ENCODE measurements at places on chromosomes 6 and 20.

DNA sequence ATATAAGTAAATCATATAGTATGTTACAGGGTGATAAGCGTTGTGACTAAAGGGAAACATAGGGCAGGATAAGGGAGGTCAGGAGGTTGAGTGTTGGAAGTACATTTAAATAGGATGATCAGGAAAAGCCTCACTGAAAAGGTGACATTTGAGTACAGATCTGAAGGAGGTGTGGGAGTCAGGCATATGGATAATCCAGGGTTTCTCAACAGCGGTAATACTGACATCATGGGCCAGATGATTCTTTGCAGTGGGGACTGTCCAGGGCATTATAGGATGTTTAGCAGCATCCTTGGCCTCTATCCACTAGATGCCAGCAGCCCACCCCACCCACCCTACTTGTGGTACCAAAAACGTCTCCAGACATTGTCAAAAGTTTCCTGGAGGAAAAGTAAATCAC is 292.6 kb upstream of the PREP start:
- no peak for DNase-seq

GRCh38 chr6:15247500-15248450 is 1.9 kb downstream of the JARID2 start:
- DNase-seq, result peak; percentile 23

DNA sequence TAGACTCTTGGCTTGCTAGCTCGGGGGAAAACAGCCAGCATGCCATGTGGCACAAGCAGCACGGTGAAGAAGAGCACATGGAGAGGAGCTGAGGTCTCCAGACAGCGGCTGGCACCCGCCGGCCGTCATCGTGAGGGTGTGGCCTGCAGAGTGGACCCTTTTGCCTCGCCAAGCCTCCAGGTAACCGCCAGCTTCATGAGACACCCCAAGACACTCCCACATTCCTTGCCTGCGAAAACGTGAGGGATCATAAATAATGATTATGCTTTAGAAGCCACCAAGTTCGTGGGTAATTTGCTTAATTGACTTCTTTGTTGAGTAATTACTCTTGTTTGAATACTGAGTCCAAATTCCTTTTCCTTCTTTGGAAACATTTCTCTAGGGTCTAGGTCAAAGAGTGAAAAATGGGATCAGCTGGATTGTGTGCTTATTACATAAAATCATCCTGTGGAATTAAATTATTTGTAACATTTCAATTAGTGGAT is 23.2 kb downstream of the FAM50B start:
- no peak for DNase-seq

DNA sequence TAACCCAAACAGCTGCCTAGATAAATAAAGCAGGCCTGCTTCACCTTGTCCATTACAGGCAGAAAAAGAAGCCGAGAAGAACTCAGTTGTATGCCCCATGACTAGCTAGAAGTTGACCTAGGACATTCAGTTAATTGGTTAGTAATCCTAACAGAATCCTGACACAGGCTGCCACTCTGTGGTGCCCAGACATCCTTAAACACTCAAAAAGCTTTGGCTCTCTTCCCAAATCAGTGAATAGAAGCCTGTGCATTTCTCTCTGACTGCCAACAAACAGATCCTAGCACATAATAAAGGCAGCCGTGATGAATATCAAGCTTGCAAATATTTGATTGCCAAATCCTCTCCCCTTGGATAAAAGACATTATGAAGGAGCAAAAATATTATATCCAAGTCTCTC is 519.1 kb upstream of the EYS start:
- no peak for DNase-seq

DNA sequence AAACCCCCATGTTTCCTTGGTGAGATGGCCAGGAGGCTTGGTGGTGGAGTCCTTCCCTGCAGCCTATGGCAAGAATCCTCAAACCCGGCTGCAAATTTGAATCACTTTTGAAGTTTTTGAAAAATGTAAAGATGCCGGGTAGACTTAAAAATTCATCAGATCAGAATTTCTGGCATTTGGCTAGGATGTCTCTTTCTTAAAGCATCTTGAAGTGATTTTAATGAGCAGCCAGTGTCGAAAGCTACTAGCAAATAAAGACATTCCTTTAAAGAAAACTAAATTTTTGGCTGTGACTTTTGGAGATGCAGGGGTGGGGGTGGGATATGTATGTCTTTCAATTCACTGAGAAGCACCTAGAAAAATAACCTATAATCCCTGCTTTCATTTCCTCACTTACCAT is 25.6 kb upstream of the NOX3 start:
- no peak for DNase-seq

GRCh38 chr6:31186052-31186734 is 15.7 kb upstream of the POU5F1 start:
- DNase-seq, result no peak

- no peak for DNase-seq
Observed at GRCh38 chr6:155630085-155630484, 174.4 kb upstream of the NOX3 start.

DNA sequence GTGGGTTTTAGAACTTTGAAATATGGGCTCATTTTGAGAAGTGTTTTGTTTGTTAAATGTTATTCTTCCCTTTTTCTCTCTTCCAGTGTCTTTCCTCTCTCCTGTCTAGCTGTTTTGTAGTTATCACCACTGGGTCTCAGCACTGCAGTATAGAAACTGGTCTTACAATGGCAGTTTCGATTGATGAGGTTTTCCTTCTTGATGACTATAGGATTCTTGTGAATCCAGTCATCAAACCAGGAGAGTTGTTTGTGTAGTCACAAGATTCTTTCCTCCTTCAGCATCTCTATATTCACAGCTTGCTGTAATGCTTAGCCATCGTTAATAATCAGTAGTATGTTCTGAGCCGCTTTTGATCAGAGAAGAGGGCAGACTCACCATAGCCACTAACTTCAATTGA is 172.3 kb downstream of the OGFRL1 start:
- DNase-seq, result no peak

DNA sequence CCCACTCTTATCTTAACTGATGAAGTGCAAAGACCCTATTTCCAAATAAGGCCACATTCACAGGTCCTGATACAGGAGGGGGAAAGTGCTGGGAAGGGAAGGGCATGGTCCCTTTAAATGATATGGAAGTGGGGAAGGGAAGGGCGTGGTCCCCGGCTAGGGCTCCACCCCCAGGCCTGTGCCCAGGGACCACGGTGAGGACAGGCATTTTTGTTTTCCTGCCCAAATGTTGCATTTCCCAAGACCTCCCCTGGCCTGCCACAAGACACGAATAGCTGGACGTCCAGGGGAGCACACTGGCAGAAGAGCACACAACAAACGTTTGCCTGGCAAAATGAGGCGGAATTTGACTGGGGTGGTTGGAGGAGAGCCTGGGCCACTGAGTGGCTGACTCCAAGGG is 16.1 kb upstream of the HFE start:
- no peak for DNase-seq

GRCh38 chr6:21924002-21924401 is 330.5 kb downstream of the SOX4 start:
- no peak for DNase-seq

DNA sequence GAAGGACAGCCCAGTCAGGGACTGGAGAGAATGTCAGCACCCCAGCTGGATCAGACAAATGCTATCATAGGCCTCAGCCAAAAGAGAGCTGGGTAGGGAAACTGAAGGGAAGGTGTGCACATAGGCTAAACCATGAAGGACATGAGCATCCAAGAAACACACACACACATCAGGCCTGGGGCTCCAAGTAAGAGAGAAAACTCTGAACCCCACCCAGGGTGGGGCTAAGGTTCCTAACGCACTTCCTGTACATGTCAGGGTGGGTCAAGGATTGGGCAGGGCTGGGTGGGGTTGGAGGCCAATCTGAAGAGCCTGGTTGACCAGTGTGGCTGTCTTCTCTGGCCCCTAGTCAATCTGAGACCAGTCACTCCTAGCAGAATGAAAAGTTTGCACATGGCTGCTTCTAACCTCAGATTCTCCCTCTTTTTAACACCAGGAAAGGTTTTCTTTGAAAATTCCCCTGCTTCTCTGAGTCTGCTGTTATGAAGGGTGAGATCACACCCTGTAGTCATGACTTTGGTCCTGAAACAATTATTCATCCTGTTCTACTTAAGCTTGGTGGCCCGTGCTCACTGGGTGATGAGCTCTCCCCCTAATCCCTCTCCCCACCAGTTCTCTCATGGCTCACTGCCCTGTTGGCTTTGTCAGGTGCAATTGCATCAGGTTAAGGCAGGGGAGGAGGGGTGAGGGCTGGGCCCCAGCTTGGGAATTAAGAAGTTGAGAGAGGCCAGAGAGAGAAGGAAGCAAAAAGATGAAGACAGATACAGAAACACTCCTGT is 88.4 kb downstream of the MAFB start:
- DNase-seq, result no peak

- DNase-seq, result no peak
Observed at GRCh38 chr20:10511170-10511508, 76.0 kb downstream of the SLX4IP start.

GRCh38 chr6:38554700-38555413 is 84.9 kb downstream of the BTBD9 start:
- DNase-seq, result no peak

- DNase-seq, result no peak
Observed at GRCh38 chr6:155273431-155273830, 9.6 kb downstream of the CLDN20 start.

- DNase-seq, result no peak
Observed at GRCh38 chr6:14775528-14775927, 470.3 kb upstream of the JARID2 start.

DNA sequence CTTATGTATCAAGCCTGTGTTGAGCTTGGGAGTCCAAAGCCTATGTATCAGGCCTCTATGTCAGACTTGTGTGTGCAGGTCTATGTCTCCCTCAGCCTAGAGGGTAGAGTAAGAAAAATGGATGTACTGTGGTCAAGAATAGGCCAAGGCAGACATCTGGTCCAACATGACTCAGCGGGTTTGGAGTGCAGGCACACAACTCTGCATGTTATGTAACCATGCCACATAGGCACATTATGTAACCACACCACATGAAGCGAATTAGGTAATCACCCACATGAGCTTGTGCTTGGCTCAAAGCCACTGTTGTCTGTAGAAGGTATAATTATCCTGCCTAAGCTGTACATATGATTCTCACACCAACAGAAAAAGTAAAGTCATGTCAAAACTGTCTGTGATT is 1190.5 kb upstream of the EYS start:
- no peak for DNase-seq

DNA sequence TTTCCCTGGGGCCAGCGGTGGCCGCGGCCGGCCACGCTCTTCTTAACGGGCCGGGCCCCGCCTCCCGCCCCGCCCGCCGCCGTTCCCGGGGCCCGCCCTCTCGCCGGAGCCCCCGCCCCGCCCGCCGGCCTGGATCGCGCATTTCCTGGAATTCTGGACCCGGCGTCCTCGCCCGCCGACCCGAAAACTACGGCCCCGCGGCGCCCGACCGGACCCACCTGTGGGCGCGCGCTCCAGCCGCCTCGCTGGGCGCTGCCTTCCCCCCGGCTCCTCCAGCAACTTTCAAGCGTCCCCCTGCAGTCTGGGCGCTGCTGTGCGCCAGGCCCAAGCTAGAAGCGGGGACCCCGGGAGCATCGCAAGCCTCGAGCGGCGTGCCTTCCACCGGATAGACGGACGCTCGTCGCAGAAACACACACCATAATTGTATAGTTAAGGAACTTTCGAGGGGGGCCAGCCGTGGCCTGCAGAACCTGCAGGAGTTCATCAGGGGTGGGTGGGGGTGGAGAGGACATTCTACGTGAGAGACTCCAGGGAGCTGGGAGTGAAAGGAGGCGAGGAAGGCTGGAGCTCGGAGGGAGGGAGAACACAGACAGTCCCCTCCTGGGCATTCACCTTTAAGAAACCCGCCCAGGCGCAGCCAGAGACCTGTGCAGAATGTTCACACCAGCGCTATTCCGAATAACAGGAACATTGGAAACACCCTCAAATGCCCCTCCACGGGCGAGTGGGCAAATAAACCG is at the start of gene ADA:
TSS of gene ADA (minus strand) at position 16 of the 740 bp plus-strand sequence. CDS start 92 bp downstream, outside the sequence.
- DNase-seq, result no peak

DNA sequence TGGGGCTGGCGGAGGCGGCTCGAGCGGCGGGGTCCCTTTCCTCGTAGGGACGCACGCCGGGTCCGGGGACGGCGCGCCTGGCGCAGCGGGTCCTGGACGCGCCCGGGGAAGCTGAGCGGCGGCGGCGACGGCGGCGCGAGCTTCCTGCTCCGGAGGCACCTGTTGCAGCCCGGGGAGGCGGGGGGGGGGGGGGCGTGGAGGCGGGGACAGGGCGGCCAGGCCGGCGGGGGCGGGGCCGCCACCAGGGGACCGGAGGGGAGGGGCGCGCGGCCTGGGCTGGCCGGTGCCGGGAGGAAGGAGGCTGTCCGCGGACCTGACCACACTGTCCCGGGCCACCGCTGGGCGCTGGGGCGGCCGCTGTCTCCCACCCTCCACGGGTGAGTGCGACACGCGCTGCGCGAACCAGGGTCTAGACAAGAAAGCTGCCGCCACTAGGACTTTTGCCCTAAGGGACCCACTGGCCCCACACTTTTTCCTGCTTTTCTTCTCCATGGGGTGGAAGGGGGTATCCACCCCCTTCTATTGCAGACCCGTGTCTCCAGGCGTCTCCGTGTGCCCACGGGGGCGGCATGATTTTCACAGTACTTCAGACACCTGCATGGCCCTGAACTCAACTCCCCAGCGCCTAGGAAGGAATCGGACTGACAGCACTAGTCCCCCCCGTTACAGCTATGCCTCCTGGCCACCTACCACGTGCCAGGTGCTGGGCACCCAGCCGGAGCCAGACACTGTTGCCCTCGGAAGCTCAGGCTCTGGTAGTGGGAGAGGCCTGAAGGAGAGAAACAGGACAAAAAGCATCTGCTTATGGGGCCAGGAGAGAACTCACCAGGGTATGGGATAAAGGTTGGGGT is at the start of gene NFATC2:
TSS of gene NFATC2 (minus strand) at position 149 of the 851 bp plus-strand sequence. CDS start 220 bp downstream, outside the sequence.
- DNase-seq, result no peak

- no peak for DNase-seq
Observed at GRCh38 chr20:13913131-13913530, 77.3 kb downstream of the SEL1L2 start.

DNA sequence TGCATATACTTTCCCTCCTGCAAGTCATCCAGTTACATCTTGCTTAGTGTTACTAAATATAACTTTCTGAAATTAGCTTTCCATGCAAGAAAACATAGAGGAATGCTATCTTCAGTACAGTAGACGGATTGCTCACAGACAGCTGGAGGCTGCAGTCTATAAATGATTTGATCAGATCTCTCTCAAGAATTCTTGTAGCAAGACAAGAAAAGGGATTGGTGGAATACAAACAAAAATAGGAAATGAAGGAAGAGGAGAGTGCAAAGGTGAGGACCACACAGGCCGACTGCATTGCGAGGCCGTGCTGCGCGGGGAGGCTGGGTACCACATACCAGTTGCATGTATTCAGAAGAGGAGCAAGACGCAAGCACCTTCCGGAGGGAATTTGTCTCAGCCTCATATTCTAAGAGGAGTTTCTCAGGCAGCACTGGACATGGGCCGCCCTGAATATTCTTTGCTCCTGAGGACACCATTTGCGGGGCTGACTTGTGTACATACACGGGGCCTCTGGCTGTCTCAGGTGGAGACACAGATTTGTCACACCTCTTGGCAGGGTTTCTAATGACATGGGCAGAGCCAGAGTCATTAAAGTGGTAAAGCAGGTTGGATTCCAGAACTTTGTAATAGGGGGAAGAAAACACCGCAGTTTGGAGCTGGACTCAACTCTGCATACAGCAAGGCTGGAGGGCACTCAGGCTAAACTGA is 22.7 kb upstream of the KIF25 start:
- DNase-seq, result no peak

GRCh38 chr6:129859524-129859923 is 1.6 kb downstream of the TMEM244 start:
- DNase-seq, result no peak

- no peak for DNase-seq
Observed at GRCh38 chr20:57657535-57658446, 37.6 kb upstream of the ZBP1 start.
